ENCODE measurements at places on chromosomes 1 and 21. TPM values are rescaled to one million over a fixed set of nuclear protein-coding genes. Genes with fewer than 3 reads are reported as not detected.
A peak's percentile ranks its signal among the peaks of the same experiment; 100 is the strongest.

GRCh38 chr1:113958691-113959090 lies 20.6 kb upstream of the OLFML3 start:
- DNase-seq: no peak

- DNase-seq: no peak
Measured at GRCh38 chr1:12126781-12127180, 40.0 kb upstream of the TNFRSF1B start.

DNA sequence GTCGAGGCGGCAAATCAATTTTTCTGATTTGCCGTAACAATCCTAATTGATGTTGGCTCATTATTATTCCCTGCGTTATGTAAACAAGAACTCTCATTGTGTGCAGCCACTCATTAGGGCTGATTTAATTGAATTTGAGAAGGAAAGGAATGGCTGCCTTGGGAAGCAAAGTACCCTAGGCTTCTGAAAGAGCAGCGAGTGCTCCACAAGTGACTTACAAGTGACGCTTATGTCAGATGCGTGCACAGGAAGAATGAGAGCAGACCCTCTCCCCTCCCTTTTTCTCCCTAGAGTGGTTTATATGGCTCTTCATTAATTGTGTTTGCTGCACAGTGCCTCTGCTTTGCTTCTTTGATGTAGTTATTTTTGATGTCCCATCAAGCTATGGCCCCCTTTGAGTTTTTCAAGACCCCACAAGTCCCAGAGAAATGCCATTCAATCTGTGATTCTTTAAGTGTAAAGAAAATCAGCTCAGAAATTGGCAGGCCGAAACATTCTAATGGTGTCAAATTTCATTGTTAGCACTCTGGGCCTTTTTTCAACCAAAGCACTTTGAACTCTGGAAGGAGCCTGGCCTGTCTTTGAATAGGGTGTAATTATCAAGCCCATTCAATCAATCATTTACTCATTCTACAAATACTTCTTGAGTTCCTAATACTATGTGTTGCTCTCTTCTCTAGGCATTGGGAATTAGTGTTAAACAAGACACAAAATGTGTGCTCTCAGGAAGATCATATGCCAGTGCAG lies 86.8 kb upstream of the VAV3 start:
- no peak for DNase-seq

The ACTL8 gene
- total RNA-seq: not detected

The MYOC gene
- not detected for total RNA-seq

The OR2W3 gene
- total RNA-seq: not detected

DNA sequence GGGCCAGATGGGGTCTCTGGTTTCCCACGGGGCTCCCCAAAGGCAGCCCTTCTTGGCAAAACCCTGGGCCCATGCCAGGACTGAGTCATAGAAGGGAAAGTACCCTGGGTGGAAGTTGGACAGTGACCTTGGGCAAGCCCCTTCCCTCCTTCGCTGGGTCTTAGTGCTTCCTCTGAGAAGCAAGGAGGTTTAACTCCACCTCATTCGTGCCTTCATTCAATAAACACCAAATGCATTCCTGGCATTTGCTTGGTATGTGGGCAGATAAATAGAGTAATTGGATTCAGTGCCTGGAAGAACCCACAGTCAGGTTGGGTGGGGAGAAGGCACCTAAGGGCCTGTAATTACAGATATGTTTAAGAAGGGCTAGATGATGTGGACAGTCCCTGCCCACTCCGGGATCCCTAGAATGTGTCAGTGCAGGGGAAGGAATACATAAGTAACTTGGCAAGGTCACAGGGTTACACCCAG lies 36.3 kb upstream of the CITED4 start:
- DNase-seq: peak; percentile 22

DNA sequence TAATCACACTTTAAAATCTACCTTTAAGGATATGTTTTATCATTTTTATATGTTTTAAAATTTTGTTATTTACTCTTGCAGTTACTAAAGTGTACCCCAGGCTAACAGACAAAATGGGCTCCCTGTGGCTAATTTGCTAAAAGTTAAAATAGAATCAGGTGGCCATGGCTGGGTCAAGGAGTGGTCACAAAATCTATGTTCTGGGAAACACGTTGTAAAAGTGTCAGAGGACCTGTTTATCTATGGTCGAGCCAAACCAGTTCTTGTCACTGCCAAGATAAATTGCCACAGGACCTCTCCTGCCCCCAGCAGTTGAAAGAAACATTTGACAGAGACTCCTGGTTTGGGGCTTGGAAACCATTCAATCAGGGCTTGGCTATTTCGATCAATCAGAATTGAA lies 21.2 kb upstream of the TTLL7 start:
- DNase-seq: no peak

DNA sequence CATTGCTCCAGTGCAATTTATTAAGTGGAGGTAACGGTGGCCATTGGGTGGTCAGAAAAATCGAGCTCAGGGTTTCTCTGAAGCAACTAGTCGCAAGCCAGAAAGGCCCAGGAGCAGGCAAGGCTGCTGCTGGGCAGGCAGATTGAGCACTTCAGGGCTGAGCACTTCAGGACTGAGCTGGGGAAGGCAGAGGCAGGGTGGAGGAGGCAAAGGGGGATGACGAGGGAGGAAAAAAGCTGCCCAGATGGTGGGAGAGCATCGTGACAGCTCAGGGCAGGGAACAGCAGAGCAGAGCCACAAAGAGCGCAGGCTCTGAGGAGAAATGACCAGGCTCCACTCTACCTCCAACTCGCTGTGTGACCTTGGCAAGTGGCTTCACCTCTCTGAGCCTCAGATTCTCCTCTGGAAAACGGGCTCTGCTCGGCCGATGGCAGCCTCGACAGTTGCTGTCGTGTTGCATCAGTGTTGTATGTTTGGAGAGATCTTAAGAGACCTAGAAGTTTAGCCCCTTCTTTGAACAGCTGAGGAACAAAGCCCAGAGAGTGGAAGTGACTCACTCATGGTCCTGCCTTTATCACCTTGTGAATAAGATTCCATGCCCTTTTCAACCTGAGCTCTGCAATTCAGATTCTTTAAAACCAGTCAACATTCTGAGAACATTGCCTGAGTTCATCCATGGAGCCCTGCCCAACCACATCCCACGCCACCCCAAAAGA lies 141.4 kb downstream of the SYF2 start:
- no peak for DNase-seq

DNA sequence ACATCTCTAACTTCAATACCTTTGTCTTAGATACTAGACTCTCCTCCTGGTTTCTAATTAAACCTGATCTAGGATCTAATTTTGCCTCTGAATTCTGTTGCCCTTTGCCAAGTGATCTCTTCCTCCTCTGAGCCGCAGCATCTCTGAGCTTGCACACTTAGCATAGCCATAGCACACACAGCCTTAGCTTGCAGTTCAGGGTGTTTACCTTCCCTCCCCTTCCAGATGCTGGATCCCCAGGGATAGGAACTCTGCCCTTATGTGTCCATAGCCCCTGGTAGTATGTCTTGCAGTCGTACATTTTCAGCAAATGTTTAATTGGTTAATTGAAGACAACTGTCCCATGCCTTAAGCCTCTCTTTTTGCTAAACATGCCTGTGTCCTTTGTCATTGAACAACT lies 30.3 kb downstream of the SELL start:
- DNase-seq: no peak

GRCh38 chr1:56057466-56058405 lies 521.6 kb downstream of the PLPP3 start:
- DNase-seq: no peak

The HTR6 gene
- total RNA-seq: not detected

The KPRP gene
- not detected for total RNA-seq

DNA sequence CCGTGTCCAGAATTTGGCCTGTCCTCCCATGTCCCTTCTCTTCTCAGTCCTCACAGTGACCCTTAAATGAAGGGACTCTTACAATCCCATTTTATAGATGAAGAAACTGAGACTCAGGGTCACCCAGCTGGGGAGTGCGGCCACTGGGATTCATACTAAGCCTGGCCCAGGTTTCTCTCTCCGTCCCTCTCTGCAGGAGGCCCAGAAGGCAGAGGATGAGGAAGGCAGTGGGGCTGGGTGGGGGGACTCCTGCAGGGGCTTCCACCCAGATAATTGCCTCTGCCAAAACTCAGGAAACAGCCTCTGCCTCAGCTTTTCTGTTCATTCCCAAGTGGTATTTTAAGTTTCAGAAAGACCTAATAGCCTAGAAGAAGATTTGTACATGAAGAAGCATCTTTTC lies 299.8 kb downstream of the MATN1 start:
- DNase-seq: no peak

DNA sequence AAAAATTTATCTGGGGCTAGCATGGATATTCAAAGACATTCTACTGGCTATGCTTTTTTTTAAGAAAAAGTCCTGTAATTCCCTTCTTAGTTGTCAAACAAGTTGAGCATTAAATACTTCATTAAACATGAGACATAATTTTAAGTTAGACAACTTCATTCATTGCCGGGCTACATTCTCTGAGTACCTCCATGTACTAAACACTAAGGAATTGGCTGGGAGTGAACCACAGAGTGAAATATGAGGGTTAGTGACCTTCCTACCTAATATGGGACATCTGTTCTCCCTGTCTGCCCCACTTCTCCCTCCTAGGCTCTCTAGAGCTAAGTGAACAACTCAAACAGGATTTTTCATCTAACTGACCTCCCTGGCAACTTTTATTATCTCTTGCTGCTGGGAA lies 370.4 kb downstream of the VAV3 start:
- DNase-seq: no peak

The CNIH4 gene
- 53.2 TPM for total RNA-seq

All from activated naive CD8-positive, alpha-beta T cell treated with anti-CD3 and anti-CD28 coated beads for 36 hours (primary cell).